ENCODE measurements at places on chromosomes 7 and 10. TPM values are rescaled to one million over a fixed set of nuclear protein-coding genes. Genes with fewer than 3 reads are reported as not detected.

GRCh38 chr10:95391164-95391563 lies 100.4 kb upstream of the PDLIM1 start:
- DNase-seq = no peak

Gene WEE2
- 0.68 TPM for total RNA-seq

GRCh38 chr7:39509436-39509835 lies 56.8 kb upstream of the YAE1 start:
- no peak for DNase-seq

Gene CFAP70
- 2.9 TPM for total RNA-seq

Gene EBLN1
- total RNA-seq = not detected

- DNase-seq = peak; percentile 77
Observed at GRCh38 chr7:139043823-139044812, 8.3 kb upstream of the ZC3HAV1L start.

Gene ADIRF
- not detected for total RNA-seq

- no peak for DNase-seq
Observed at GRCh38 chr10:110483633-110484032, 14.1 kb upstream of the DUSP5 start.

DNA sequence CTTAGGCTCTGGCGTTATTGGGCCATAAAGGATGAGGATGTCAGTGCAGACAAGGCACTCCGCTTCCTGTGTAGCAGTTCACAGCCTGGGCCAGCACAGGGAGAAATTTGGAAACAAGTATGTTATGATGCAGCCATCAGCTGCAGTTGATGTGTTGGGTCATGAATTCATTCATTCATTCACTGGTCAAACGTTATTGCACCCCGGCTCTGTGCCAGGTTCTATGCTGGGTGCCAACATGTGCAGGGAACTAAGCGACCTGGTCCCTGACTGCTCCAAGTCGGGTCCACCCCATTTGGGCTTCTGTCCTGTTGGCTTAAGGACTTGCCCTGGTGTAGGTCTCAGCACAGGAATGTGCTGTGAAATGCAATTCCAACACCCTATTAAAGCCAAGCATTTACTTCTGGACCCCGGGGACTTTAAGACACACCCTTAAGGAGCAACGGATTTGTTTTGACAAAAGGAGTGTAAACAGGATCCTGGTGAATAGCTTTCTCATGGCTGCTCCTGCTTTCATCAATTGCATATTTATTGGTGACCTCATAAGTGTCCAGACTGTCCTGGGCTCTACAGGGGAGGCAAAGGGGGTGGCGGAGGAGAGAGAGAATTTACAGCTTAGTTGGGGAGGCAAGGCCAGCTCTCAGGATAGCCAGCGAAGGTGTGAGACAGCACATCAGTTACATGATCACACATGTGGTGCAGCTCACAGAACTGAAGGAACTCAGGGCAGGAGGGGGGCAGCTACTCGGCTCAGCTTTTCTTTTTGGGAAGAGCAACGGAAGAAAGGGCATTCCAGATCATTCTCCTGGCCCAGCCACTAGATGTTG lies 158.6 kb downstream of the GRK5 start:
- no peak for DNase-seq

DNA sequence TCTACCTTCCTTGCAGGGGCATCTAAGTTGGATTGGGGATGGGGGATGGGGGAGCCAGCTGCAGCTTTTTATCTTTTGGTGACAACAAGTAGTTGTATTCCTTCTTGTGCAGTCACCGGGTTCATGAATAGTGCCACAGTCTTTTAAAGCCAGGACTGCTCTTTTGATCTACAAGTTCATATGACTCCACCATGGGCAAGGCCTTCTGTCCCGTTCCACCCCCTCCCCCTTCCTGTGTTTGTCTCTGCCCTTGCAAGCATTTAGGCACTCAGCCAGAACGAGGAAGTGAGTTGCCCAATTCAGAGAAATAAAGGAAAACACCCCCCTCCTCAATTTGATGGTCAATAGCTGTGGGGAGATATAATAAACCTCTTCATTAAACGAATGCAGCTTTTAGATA lies 44.8 kb upstream of the EGR2 start:
- no peak for DNase-seq

- no peak for DNase-seq
Observed at GRCh38 chr10:30820261-30820991, 190.9 kb upstream of the LYZL2 start.

DNA sequence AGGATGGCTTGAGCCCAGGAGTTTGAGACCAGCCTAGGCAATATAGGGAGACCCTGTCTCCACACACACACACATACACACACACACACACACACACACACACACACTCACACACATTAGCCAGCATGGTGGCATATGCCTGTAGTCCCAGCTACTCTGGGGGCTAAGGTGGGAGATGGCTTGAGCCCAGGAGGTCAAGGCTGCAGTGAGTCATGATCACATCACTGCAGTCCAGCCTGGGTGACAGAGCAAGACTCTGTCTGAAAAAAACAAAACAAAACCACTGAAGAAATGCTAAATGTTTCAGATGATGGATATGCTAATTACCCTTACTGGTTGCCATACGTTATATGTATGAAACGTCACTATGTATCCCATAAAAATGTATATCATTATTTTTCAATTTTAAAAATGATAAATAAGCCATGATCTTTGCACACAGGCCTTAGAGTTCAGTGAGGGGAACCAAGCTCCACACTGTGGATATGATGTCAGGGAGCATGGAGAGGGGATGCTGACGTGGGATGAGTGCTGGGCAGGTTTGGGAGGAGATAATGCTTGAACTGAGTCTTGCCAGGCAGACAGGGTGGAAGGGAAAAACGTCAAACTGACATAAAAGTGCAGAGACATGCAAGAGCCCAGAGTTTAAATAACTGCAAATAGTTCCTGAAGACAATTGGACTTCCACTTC lies 45.9 kb upstream of the ARHGAP12 start:
- no peak for DNase-seq

- DNase-seq = no peak
Observed at GRCh38 chr10:17782921-17783665, 26.1 kb upstream of the MRC1 start.

DNA sequence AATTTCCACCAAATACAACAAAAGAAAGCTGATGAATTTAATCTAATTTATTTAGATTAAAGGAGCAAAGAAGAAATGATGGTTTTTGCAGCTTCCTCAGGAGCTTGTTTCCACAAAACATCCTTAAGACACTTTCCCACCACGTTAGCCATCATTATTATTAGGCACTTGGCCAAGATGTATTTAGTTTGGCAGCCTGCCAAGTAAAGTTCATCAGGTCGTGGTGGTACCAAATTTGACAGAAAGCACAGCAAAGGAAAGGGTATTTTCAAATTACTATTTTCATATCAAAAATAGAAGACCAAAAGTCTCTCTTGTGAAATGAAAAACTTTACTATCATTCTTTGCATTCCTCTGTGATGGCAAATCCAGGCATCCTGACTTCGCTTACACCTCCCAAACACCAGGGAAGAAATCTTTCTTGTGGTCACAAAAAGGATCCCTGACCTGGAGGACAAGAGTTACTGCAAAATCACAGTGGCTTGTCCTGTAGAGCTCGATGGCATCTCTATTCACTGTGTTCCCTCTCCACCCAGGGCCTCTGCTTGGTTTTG lies 123.1 kb upstream of the INHBA start:
- no peak for DNase-seq

Gene NXPH1
- total RNA-seq = not detected

Gene TCAF2
- total RNA-seq = 8.0 TPM

DNA sequence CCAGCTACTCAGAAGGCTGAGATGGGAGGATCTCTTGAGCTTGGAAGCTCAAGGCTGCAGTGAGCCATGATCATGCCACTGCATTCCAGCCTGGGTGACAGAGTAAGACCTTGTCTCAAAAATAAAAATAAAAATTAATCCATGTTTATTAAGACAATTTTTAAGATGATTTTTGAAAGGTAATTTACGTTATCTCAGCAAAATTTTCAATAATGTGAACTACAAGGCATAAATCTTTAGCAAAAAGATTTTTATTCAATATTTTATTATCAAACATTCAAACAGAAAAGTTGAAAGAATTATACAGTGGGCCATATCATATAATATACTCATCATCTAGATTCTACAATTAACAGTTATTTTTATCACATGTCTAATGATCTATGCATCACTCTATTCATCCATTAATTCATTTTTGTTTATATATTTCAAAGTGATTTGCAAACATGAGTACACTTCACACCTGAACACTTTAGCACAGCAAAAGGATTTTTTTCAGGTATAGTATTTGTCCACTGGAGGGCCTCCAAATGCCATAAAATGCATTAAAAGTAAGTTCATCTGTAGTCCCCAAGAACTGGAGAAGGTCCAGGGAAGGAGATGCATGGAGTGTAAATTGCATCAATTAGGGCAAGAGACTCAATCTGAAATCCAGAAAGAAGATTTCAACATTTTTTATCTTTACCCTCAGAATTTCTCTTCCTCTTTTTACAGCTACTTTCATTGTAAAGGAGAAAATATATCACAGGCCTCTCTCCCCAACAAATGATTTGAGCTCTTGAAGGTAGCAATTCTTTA lies 38.6 kb upstream of the RSBN1L start:
- DNase-seq = peak; percentile 68

DNA sequence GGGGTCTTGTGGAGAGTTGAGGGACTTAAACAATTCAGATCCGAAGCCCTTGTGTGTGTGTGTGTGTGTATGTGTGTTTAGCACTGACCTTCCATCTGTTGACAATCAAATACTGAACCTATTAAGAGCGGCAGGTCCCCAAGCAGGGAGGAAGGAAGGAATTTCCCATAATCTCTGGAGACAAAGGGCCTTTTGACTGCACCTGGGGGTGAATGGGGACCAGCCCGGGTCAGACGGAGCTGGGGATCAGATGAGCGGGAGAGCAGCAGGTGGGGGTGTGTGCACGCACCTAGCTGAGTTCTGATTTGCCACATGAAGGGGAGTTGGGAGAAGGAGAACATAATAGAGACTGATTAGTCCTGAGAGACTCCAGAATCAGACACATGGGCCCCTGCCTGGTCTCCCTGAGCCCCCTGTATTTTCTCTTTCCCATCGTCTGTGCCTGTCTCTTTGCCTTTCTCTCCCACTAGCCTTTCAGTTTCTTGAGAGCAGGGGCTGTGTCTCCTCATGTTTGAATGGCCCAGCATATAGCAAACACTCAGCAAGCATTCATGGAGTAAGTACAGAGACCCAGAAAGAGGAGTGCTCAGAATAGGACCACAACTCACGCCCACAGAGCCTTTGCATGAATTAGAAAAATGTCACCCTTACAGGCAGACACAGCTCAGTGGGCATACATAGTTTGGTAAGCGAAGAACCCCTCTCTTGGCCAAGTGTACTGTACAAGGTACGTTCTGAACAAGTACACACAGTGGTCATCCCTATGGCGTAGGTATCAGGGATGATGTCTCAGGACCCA lies 288.3 kb upstream of the HABP2 start:
- no peak for DNase-seq

DNA sequence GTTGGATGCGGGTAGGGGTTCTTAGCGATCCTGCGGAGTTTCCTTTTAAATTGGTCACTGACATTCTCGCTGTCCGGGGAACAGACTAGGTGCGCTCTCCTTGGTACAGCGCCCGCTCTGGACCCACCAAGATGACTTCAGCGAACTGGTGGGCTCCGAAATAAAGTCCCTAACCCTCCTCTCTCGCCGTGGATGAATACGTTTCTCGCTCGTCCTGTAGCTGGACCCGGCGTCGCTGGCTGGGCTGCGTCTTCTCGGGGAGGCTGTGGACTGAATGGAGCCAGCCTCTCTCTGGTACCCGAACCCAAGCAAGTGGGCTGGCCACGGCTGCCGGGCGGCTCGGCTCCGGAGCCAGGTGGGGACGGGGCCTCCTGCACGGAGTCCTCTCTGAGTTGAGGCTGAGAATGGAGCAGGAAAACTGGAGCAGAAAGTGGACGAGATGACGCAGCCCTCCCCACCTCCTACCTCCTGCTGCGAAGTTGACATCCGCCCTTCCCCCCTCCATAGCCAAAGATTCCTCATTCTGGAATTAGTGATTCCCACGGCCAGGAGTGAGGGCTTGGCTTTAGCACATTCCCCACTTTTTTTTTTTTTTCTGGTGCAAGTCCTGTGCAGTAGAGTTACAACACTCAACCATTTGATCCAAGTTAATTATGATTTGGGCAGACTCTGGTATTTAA lies 1.5 kb downstream of the UNC5B start:
- DNase-seq = no peak

GRCh38 chr7:542713-543500 lies 23.3 kb upstream of the PDGFA start:
- no peak for DNase-seq

- no peak for DNase-seq
Observed at GRCh38 chr10:123721441-123722049, 55.4 kb downstream of the GPR26 start.

GRCh38 chr7:2498708-2499107 lies 20.9 kb upstream of the LFNG start:
- DNase-seq = no peak

Gene HABP2
- total RNA-seq = not detected

DNA sequence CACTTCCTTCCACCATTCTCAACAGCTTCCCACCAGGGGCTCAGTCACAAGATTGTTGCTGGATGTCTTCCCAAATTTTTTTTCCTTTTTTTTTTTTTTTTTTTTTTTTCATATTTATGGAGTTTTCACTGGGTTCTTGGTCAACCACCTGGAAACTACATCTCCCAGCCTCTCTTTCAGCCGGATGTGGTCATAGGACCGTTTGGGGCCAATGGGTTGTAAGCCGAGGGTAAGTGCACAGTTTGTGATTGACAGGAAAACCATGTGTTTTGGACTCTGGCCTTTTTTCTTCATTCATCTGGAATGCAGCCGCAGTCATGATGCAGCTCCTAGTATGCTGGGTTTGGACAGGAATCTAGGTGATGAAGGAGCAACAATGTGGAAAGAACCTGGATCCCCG lies 337.1 kb upstream of the FOXK1 start:
- no peak for DNase-seq

Gene MLXIPL
- not detected for total RNA-seq

Gene PTN
- not detected for total RNA-seq

- no peak for DNase-seq
Observed at GRCh38 chr10:5832946-5833345, 19.7 kb upstream of the GDI2 start.

Gene CYP2C19
- total RNA-seq = not detected

DNA sequence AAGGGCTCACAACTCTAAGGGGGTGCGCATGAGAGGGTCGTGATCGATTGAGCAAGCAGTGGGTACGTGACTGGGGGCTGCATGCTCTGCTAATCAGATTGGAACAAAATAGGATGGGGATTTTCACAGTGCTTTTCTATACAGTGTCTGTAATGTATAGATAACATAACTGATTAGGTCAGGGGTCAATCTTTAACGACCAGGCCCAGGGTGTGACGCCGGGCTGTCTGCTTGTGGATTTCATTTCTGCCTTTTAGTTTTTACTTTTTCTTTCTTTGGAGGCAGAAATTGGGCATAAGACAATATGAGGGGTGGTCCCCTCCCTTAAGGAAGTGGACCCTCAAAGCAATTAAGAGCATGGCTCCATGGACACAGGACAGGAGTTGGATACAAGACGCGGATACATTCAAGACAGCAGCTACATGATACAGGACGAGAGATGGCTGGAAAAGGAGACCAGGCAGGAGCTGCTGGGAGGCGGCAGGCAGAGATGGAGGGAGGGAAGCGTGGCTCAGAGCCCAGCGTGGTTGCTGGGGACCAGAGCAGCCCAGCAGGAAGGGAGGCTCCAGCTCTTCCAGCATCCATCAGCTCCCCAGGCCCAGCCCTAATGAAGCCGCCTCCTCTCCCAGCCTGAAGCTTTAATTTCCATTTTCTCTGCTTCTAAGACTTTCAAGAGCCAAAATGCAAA lies 31.6 kb downstream of the GSDME start:
- no peak for DNase-seq

Gene INMT
- total RNA-seq = not detected

- no peak for DNase-seq
Observed at GRCh38 chr7:50121286-50121685, 28.2 kb upstream of the ZPBP start.

GRCh38 chr10:14560274-14560673 lies 214.4 kb downstream of the FAM107B start:
- no peak for DNase-seq
